H7 (cell line): ENCODE measurements at places on chromosomes 16 and 17.

GRCh38 chr17:15462976-15463772 lies 4.2 kb downstream of the CDRT4 start:
- no peak for DNase-seq

- peak; percentile 34 for DNase-seq
These were observed 27.2 kb upstream of the TOB1 start for GRCh38 chr17:50893183-50893993.

DNA sequence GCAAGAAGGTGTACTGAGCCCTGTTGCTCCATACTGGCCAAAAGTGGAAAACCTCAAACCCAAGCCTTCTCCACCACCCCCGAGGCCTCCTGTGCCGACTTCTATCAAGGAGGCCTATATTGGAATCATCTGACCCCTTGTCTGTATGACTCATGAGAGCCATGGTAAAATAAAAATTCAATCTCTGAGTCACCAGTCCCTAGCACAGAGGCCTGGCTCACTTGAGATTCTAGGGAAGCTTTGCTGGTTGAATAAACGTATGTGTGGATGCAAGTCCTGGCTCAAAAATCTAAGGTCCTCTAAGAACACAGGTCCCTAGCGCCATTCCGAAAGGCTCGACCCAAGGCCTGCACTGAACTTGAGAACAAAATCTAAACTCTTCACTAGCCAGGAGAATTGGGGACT lies 15.0 kb downstream of the NSMCE1 start:
- DNase-seq, result no peak

- DNase-seq, result peak; percentile 30
These were observed 11.8 kb downstream of the GNAO1 start for GRCh38 chr16:56203052-56203451.

DNA sequence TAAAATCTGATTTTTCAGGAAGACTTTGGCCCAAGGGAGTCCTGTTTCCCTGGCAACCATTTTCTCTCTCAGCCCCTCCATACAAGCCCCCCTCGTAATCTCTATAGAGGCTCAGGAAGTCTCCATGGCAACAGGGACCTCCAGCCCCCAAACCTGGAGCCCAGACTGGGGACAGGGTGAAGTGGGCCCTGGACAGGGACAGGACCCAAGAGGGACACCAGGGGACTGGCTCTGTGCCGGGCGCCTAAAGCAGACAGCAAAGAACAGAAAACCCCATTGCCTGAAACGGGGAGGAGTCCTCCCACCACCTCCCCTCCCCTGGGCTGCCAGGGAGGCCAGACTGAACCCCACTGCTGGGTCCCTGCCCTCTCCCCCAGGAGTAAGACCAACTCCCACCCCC lies 40.6 kb downstream of the CPNE2 start:
- no peak for DNase-seq

DNA sequence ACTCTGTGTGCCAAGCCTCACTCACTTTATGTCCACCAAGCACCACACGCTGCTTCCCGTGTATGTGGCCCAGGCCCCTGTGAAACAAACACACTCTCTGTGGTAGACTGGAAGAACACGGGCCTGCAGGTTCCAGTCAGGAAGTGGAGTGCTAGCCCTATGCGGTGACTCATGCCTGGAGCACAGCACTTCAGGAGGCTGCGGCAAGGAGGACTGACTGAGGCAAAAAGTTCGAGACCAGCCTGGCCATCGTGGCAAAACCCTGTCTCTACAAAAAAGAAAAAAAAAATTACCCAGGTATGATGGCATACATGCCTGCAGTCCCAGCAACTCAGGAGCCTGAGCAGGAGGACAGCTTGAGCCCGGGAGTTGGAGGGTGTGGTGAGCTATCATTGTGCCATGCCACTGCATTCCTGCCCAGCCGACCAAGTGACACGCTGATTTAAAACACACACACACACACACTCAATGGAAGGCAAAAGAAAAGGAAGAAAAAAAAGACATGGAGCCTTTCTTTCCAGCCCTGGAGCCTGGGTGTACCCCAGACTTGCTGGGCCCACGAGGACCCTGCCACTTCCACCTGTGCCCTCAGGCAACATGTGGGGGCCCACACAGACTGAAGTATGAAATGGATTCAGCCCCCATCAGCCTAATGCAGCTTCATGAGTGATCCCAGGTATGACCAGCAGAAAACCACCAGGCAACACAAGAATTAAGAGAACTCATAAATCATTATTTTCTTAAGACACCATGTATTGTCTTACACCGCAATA lies 126.6 kb downstream of the ANKRD11 start:
- no peak for DNase-seq

- no peak for DNase-seq
These were observed 9.4 kb upstream of the SOX9 start for GRCh38 chr17:72111336-72111923.
